ENCODE measurements at places on chromosomes 7 and 10.

DNA sequence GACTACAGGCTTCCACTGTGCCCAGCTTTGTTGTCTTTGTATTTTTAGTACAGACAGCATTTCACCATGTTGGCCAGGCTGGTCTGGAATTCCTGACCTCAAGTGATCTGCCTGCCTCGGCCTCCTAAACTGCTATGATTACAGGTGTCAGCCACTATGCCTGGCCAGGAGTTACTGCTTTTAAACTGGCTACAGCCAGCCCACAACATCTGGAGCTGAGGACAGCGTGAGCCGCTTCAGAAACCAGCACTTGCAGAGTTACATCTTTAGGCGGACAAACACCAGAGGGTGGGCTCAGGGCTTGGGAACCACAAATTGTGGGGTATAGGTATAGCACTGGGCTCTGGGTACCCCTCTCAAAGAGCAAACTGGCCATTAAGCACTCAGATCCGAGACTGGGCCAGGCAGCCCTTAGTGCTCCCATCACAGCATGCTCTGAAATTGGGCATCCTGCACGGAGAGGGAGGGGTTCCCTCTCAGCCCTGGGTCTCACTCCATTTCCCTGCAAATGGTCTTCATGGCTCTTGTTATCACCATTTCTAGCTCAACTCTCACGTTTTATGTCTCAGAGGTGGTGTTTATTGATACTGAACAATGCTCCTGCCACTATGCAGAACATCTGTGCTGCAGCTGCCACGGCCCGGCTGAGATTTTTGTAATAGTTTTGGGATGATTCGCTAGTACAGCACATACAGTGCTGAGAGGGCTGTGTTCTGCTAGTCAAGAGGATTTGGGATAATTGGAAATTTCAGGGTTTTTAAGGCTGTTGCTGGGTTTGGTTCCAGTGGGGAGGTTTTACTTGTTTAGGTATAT lies 146.4 kb upstream of the LYZL2 start:
- no peak for DNase-seq

DNA sequence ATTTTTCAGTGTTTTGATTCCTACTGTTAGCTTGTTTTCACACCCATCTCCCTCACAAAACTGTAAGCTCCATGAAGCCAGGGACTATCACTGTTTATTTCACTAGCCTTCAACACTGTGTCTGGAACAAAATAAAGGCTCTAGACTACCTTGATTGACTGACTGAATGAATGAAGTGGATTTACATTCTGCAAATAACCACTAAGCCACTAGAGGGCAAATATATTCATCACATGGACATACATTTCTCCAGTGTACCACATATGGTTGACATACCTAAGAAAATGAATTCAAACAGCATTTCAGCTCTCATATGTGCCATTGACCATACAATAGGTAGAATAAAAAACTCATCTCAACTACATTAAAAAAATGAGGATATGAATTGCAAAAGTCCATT lies 185.9 kb downstream of the RAB11FIP2 start:
- DNase-seq = no peak

DNA sequence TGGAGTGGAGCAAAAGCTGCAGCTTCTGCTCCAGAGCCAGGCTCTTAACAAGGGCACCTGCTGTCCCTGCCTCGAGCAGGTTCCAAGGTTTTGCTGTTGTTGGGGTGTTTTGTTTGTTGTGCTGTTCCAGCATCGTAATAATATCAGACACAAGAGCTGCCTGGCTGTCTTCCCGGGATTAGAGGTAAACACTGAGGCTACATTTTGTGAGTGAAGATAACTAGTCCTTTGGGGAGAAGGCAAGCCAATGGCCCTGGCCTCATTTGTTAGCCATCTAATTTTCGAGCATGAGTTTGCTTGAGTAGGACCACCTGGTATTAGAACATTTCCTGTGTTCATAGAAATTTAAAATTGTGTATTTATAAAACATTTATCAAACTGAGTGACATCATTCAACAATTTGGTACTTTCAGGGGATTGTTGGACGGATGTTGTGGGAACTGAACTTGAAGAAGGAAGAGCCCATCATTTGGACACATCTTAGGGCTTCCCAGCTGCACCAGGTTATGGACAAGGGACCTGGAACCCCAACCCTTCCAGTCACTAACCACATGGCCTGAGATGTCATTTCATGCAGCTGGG lies 555.0 kb downstream of the TNS3 start:
- DNase-seq = no peak

DNA sequence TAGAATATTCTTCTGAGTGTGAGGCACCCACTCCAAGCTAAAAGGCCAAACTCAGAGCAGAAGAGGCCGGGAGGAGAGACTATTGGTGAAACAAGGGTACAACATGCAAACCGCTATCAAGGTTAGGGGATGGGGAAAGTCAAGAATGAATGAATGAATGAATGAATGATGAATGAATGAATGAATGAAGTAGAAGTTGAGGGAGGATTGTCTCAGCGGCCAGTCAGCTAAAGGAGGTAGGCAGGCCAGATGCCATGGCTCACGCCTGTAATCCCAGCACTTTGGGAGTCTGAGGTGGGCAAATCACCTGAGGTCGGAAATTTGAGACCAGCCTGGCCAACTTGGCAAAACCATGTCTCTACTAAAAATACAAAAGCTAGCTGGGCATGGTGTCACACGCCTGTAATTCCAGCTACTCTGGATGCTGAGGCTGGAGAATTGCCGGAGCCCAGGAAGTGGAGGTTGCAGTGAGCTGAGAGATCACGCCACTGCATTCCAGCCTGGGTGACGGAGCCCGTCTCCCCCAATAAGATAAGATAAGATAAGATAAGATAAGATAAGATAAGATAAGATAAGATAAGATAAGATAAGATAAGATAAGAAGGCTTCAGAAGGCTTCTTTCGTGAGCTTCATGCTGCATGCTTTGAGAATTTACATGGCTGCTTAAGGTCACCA lies 250.8 kb downstream of the CCDC3 start:
- DNase-seq = no peak

DNA sequence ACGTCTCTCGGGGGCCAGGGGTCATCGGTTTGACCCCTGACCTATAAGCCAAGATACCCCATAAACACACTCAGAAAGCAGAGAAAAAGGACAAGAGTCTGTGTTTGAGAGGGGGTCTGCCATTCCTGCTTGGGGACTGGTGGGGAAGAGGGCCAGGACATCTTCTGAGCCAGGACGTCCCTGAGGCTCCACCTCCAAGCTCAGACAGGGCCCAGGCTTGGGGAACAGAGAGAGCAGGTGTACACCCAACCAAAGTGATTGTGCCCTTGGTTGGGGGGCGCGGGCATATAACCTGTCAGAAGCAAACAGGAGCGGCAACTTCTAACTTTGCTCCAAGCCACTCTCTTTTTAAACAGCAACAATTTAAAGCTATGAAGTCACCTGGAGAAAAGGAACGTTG lies 33.9 kb upstream of the PPIF start:
- DNase-seq = no peak

DNA sequence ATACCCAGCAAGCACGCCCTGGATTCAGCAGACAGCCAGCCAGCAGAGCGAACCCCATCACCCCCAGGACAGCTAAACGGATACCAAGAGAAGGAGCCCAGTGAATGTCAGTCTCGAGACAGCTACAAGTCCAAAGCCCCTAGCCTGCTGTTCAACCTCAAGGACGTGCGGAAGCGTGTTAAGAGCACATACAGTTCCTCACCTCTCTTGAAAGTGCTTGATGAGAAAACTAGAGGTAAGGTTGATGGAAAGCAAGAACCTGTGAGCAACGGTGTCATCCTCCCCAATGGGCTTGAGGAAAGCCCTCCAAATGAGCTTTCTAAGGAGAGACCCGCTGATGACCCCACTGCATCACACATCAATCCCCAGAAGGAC lies 24.9 kb downstream of the C10orf71 start:
- no peak for DNase-seq

GRCh38 chr10:34135515-34135914 lies 679.6 kb downstream of the PARD3 start:
- no peak for DNase-seq

- no peak for DNase-seq
Observed at GRCh38 chr10:21593986-21594385, 60.0 kb downstream of the MLLT10 start.

- DNase-seq = no peak
Observed at GRCh38 chr7:143978585-143978984, 21.5 kb upstream of the OR6B1 start.

Measured in activated naive CD8-positive, alpha-beta T cell treated with anti-CD3 and anti-CD28 coated beads, Interleukin-2, amount 50 U/mL, for 16 hours (primary cell).